Activated CD4-positive, alpha-beta T cell treated with anti-CD3 and anti-CD28 coated beads for 48 hours (primary cell): ENCODE measurements at places on chromosomes 12 and 14.

DNA sequence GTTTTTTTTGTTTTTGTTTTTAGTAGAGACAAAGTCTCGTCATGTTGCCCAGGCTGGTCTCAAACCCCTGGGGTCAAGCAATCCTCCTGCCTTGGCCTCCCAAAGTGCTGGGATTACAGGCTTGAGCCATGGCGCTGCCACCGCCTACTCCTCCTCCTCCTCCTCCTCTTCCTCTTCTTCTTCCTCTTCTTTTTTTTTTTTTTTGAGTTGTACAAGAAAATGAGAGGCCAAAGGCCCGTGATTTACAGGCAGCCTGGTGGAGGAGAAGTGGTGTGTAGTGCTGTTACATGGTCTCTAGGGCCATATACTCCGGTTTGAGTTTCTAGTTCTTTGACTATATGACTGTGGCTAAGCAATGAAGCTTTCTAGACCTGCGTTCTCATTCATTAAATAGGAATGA lies 29.6 kb upstream of the SPPL3 start:
- DNase-seq = no peak

- no peak for DNase-seq
Measured at GRCh38 chr12:106309671-106310505, 7.4 kb downstream of the TCP11L2 start.

DNA sequence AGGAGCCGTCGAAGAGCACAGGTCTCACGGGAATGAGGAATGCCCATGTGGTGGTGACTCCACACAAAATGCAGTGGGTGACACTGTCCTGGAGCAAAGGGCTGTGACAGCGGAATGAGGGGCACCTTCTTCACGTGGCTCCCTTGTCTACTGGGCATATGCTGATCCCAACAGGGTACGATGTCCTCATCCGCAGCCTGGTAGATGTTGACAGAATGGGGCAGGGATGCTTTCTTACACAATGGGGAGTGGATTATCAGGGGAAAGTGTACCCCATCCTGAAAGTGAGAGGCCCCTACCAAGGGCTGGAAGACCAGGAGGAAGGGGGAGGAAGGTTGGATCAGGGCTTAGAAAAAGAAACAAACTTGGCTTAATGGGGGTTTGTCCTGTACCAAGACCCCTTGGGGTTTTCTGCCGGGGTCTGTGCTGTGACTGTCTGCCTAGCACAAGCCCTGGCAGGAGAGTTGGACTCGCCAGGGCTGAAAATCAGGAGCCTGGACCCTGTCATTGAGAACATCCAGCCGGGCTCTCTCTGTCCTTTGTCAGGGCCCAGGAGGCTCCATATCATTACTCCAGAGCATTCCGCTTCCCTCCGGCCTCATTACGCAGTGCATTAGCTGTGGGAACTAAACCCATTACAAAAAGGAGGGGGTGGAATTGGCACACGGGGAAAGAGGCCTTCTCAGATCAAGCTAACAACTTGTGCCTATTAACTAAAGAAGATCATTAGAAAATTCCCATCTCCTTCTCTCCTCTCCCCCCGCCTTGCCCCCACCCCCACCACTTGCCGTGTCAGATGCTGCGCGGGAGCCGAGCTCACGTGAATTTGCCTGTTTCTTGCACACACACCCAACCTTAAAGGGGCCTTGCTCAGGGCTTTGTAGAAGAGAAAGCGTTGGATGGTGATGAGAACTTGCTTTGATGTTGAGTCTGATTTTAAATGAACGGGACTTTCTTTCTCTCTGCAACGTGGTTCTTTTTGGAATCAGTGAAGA lies 171.8 kb upstream of the PARP11 start:
- DNase-seq = no peak

GRCh38 chr12:4225571-4225970 lies 48.0 kb upstream of the CCND2 start:
- no peak for DNase-seq

DNA sequence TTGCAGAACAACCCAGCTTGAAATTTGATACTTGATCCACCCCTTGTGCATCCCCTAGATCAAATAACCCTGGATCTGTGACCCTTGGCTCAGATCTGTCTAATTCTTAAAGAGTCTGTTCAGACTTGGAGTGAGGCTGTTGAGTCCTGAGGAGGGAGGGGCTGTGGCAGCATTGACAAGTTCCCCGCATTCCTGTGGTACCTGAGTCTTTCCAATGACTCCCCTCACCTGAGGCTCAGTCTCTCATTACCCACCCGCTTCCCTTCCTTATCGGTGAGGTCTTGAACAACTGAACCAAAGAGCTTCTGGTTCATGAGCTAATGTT lies 16.1 kb upstream of the HDAC7 start:
- no peak for DNase-seq

DNA sequence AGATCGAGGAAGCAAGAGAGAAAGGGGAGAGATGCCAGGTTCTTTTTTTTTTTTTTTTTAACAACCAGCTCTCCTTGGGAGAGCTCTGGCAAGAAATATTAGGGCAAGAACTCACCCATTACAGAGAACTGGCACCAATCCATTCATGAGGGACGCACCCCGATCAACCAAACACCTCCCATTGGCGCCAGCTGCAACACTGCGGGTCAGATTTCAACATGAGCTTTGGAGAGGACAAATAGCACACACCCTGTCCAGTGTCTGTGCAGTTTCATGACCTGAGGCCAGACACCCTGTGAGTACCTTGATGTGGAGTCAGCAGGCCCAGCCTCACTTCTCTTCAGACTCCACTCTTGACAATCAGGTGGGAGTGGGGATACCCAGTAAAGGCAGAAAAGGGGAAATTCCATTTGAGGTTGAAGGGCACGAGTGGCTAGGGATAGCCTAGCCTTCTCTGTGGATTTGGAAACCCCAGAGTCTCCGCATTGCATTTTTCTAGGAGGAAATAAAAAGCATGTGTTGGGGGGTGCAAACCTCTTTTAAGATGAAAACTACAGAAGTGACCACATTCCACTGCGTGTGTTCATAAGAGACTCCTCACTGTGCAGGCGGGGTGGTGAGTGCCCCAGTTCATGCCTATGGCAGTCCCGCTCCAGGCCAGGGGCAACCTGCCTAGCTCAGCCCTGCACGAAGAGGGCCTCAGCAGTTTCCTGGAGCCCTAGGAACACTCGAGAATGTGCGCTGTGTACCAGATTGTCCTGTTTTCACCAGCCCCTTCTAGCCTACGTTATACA lies 42.4 kb upstream of the GPATCH2L start:
- DNase-seq = no peak

DNA sequence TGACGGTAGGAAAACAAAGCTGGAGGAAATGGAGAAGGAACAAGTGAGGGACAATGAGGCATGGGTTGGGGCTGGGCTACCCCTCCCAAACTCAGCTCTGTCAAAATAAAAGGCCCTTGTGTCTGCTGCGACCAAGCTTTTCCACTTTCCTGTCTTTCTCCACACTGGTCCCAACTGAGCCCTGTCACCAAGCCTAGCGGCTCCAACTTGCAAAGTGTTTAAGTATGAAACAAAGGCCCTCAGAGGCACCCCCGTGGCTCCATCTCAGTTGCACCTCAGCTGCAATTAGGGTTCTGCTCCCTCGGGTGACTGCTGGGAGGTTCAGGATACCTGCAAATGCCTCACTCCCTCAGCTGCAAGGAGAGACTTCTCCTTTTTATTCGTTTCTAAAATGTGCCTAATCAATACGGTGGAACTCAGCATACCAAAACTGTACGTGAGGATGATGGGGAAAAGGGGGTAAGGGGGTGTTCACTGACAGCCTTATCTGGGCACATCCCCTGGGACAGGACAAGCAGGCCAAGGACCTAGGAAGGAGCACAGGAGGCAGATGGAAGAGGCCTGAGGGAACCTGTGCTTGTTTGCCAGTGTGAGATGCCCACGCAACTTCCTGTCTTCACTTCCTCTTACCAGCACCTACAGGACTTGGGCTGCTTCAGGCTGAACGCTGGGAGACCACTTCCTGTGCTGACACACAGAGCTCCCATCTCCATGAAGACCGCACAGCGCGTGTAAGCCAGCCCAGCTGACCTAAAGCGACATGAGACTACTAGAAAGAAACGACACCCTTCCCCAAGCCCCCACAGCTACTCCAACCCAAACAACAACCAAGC lies 8.9 kb downstream of the VAMP1 start:
- DNase-seq = peak; percentile 89

DNA sequence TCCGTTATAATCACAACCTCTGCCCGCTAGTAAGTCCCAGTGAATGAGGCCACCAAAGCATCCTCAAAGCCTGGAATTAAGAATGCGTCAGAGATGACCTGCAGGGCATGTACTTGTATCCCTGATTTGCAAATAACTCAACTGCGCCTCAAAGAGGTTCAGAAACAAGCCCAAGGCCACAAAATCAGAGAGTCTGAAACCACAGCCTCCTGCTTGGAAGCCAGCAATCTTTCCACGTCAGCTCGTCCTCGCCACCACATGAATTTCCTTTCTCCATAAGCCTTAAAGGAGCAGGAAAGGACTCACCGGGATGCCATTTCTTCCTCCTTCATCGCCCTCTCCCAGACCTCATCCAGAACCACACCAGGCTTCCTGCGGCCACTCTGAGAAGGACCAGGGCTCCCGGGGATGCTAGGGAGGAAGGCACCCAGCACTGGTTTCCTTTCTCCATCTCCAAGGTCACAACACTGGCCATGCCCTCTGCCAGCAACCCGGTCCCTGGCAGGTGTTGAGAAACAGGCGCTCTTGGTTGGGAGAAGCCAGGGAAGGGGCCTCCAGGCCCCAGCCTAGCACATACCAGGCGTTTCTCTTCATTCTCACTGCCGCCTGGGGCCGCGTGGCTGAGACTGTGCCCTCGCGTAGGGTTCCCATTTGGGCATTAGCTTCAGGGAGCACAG lies 191.2 kb upstream of the DIO3 start:
- no peak for DNase-seq

DNA sequence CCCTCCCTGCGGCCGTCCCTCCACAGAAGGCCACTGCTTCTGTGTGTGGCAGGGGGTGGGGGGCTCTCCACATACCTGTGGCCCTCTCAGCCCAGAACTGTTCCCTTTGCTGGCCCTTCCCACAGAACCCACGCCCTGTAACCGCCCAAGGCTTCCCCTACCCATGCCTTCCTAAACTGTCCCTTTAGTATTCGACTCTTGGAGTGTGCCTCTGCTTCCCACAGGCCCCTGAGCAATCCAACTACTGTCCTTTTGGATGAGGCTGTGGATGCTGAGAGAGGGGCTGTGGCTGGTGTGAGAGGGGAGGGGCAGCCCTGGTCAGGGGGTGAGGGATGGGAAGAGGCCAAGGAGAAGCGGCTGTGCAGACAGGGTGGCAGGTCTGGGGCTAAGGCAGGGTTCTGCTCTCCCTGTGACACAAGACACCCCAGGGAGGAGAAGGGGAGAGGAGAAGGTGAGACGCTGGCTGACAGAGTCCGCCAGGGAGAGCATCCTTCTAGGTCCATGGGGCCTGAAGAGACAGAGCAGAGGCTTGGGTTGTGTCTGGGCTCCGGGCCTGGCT lies 46.0 kb downstream of the DLK1 start:
- no peak for DNase-seq

GRCh38 chr12:69150083-69150795 lies 89.1 kb upstream of the CPSF6 start:
- DNase-seq = no peak

DNA sequence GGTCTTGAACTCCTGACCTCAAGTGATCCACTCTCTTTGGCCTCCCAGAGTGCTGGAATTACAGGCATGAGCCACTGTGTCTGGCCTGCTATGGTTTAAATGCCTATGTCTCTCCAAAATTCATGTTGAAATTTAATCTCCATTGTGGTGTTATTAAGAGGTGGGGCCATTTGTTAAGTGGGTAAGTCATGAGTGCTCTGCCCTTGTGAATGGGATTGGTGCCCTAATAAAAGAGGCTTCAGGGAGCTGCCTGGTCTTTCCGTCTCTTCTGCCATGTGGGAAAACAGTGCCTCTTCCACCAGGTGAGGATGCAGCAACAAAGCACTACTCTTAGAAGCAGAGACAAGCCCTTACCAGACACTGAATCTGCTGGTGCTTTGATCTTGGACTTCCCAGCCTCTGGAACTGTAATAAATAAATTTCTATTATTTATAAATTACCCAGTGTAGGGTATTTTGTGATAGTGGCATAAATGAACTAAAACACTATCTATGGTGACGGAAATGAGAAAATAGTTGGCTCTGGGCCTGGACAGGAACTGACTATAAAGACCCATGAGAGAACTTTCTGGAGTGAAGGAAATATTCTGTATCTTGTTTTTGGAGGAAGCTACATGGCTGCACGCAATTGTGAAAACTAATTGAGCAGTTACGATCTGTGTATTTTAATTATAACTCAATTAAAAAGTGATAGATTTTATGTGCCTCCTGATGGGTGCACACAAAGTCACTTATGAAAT lies 12.1 kb upstream of the ATP23 start:
- no peak for DNase-seq

DNA sequence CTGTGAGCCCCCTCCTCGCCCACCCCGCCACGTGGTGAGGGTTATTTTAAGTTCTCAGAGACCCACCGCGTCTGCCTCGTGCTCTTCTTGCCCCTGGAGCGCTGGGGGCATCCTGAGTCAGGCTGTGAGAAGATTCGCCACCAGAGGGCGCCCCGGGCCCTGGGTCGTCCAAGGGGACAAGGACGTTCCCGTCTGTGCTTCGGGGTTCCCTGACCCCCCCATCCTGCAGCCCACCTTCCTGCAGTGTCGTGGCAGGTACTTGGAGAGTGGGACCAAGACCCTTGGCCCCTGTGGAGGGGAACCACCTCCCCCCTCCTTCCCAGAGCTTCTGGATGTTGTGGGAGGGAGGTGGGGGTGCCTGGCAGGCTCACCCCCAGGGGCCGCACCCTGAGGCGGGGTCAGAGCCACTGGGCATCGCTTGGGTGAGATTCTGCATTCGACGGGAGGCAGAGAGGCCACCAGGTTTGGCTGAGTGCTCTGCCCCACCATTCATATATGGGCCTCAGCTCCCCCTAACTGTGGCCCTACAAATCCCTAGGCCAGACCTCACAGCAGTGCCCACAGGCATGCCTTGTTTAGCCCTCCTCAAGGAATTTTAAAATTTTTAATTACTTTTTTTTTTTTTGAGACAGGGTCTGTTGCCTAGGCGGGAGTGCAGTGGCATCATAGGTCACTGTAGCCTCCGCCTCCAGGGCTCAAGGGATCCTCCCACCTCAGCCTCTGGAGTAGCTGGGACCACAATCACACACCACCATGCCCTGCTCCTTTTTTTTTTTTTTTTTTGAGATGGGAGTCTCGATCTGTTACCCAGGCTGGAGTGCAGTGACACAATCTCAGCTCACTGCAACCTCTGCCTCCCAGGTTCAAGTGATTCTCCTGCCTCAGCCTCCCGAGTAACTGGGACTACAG lies 17.0 kb downstream of the RHOF start:
- peak; percentile 95 for DNase-seq

DNA sequence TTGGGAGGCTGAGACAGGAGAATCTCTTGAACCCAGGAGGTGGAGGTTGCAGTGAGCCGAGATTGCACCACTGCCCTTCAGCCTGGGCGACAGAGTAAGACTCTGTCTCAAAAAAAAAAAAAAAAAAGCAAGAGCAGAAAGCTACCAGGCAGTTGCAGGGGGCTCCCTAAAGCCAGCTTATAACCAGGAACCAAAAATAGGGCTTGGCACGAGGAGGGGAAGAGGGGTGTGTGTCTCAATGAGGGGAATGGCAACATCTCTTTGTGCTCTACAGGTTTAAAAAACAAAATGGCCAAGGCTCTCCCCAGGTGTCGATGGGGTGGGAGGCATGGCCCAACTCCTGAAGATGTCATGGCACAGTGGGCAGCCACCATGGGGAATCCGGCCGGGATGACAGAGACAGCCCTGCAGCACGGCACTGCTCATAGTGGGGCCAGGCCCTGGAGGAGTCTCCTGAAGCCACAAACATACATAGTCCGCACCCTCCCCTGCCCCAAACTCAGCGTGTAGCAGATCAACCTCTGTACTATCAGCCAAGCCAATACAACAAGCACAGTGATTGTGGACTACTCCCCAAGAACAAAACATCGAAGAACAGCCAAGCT lies 16.0 kb upstream of the EIF5 start:
- DNase-seq = no peak
